T47D (cell line): ENCODE measurements at places on chromosomes 16 and 17.
A peak's percentile ranks its signal among the peaks of the same experiment; 100 is the strongest.

DNA sequence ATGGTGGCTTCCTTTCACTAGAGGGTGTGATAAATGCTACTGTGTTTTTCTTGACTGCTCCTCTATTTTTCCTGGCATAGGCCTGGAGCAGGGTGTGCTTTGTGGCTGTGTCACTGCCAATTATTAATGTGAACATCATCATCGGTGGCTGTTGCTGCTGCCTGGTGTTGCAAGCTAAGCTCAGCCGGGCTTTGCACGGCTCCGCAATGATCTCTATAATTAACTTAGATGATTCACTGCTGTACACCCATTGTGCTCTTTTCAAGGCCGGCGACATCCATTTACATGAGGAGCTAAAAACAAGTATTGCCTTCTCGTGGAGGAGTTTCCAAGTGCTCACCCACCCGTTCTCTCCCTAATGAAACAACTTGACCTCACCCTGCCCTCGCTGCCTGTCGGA, 160.1 kb upstream of the IRX3 start:
- DNase-seq, result no peak

GRCh38 chr16:9476744-9477143, 385.3 kb downstream of the HAPSTR1 start:
- DNase-seq, result no peak

DNA sequence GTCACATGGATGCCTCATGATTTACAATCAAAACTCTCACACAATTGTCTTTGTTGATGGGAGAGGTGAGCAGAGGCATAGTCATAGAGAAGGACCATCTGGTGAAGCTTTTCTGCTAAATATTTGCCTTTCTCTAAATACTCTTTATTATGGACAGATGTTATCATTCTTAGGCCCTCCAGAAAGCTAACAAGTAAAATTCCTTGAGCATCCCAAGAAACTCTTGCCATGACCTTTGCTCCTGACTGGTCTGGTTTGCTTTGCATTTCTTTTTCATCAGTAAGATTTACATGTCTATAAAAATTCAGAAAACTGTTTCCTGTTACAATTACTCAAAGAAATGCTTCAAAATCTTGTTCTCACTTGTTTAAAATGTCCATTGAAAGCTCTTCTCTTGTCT, 1336.6 kb upstream of the CDH8 start:
- no peak for DNase-seq

DNA sequence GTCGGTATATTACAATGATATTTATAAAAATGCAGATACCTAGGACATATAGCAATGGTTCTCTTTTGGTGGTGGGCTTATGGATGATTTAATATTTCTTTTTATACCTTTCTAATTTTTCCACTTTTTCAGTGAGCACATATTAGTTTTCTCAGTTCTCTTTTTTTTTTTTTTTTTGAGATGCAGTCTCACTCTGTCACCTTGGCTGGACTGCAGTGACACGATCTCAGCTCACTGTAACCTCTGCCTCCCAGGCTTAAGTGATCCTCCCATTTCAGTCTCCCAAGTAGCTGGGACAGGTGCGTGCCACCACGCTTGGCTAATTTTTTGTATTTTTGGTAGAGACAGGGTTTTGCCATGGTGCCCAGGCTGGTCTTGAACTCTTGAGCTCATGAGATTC, 15.1 kb downstream of the MAP3K14 start:
- no peak for DNase-seq

- DNase-seq, result no peak
Measured at GRCh38 chr17:77465358-77466041, 324.7 kb downstream of the SEC14L1 start.

GRCh38 chr17:39617446-39618245, 9.1 kb upstream of the PPP1R1B start:
- peak; percentile 92 for DNase-seq

DNA sequence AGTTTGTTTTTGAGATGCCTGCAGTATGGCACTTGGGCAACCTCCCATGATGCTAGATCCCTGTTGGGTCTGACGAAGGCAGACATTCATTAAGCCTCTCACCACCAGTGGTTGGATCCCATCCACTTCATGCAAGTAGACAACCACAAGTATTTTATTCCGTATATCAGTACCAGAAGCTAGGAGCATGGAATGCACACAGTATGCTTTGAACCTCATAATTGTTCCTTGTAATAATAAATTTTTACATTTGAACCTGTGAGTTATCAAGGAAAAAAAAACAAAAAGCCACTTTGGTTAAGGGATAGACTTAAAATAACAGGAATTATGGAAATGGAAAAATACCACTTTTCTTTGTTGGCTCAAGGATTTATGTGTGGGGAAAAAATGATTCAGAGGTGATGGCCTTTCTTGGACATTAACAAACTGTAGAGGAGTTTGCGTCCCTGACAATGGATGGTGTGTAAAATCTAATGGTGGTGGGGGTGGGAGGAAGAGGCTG, 107.1 kb upstream of the KCNJ16 start:
- DNase-seq, result no peak
